Stimulated activated CD4-positive, alpha-beta T cell treated with anti-CD3 and anti-CD28 coated beads, Interleukin-1b, Interleukin-23, amount 100 ng/mL, for 24 hours (primary cell): ENCODE measurements at places on chromosomes 1 and 21.

DNA sequence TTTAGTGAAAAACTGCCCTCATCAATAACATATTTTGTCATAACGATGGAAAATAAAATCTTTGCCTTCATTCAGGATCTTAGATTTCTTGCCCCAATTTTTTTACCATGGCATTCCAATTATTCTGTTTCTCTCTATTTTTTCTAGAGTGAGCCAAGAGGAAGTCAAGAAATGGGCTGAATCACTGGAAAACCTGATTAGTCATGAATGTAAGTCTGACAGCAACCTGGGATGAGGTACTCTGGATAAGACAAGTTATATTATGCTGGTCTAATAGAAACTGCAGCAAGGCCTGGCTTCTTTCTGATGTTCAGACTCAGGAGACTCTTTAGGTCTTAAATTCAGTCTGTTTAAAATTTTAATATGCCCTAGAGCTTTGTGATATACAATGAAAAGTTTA lies 3.5 kb downstream of the RGS4 start:
- no peak for DNase-seq

- DNase-seq: no peak
These were observed 68.1 kb downstream of the MRPL37 start for GRCh38 chr1:54267815-54268761.

- DNase-seq: no peak
These were observed 7.5 kb downstream of the HES4 start for GRCh38 chr1:992362-992761.

GRCh38 chr1:184075055-184076029 lies 23.8 kb downstream of the TSEN15 start:
- DNase-seq: no peak
